ENCODE measurements at places on chromosomes 12 and 14.

- peak; percentile 48 for DNase-seq
These were observed 65.6 kb downstream of the CCDC88C start for GRCh38 chr14:91352053-91352452.

DNA sequence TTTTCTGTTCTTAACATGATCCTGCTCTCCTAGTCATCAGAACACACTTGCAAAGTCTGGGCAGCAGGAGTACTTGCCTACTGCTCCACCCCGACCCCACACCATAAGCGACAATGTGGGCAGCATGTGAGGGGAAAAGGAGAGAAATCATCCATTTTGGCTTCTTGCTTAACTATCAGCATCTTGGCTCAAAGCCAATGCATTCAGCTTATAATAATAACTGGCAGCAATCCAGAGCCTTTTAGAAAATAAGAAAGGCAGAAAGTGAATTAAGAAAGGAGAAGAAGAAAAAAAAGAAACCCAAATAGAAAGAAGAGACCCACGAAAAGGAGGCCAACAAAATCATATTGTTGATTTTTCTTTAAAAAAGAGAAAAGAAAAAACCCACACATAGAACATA is 930.8 kb downstream of the BCL11B start:
- DNase-seq: no peak

DNA sequence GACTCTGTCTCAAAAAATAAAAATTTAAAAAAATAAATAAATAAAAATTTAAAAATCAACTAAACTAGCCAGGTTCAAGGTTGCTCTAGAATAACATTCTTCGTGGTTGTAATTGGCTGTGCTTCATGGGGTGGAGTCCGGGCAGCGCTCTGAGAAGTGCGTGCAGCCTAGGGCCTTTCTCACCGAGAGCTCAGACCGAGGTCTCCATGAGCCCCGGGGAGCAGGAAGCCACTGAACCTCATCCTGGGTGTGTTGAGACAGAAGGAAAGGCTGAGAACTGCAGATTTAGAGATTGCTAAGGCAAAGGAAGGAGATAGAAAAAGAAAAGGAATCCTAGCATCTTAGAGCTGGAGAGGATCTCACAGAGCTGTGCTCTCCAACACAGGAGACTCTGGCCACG is 14.7 kb downstream of the P2RX4 start:
- DNase-seq: no peak

- no peak for DNase-seq
These were observed 7.3 kb upstream of the ZNF740 start for GRCh38 chr12:53173085-53173715.

- DNase-seq: peak; percentile 44
These were observed 102.2 kb downstream of the KIF26A start for GRCh38 chr14:104240434-104241157.

GRCh38 chr12:51281202-51281924 is 11.1 kb upstream of the SMAGP start:
- no peak for DNase-seq

DNA sequence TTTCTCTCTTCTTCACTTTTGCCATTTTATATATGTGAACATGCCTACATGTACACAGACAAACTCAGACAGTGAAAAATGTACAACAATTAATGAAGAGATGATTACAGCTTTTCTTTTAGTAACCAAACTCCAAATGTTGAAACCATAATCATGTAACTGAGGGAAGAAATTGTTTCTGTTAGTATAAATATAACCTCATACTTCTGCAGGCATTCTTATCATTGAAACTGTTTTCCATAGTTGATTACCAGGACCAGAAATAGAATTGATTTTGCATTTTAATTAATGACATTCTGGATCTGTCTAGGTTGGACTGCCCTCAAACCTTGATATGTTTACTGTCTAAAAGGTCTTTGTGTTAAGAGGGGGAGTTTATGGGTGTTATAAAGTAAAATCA is 3.2 kb downstream of the ANO4 start:
- DNase-seq: no peak

GRCh38 chr14:67933266-67933665 is 113.7 kb downstream of the RAD51B start:
- no peak for DNase-seq

GRCh38 chr12:66047411-66048021 is 83.0 kb downstream of the LLPH start:
- no peak for DNase-seq

DNA sequence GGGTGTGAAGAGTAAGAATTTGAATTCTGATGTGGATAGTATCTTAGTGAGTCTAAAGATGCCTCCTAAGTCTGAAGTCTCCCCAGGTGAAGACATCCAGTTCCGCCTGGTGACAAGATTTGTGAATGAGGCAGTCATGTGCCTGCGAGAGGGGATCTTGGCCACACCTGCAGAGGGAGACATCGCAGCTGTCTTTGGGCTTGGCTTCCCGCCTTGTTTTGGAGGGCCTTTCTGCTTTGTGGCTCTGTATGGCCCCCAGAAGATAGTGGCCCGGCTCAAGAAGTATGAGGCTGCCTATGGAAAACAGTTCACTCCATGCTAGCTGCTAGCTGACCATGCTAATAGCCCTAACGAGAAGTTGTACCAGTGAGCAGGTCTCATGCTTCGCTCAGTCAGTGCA is 24.6 kb upstream of the AICDA start:
- no peak for DNase-seq

DNA sequence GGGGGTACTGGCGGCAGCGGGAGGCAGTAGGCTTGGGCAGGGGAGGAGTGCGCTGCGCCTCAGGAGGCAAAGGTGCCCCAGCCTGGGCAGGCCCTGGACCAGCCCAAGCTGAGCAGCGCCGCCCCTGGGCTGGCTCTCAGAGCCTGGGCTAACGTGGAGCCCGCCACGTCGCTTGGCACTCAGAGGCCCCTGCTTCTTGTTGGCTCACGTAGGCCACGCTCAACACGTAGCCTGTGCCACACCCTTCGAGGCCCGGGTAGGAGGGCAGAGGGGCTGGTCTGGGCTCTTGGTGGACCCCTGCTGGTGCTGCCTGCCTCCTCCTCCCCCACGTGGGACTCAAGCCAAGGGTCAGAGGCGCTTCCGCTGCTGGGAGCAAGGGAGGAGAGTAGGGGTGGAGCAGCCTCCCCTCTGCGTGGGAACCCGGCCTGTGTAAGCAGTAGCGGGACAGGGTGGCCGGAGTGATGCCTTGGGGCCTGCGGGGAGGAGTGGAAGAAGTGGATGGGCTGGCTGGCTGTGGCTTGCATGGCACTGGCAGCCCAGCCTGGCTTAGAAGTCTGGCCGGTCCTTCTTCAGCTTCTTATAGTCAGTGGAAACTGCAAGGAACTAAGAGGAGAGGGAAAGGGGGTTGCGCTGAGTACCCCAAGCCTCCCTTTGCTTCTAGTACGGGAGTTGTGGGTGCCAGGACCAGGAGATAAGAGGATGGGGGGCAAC is 5.7 kb downstream of the SHMT2 start:
- peak; percentile 93 for DNase-seq

DNA sequence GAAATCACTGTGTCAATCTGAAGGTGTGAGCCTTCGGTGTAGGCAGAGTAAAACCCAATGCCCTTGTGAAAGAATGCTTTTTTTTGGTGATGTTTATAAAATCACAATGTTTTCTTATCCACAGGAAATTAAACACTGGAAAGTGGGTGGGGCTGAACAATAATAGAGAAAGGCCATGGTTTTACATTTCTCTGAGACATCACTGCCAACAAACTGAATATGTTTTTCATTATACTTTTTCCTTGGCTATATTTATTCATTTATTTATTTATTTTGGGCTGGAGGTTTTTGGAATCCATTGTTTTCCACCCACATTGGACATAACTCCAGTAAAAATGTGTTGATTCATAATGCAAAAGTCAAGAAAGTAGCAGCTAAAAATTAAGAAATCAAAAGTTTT is 16.9 kb downstream of the LRRK2 start:
- DNase-seq: no peak

- no peak for DNase-seq
These were observed 51.2 kb downstream of the ATF7IP start for GRCh38 chr12:14416658-14417057.

GRCh38 chr14:75428230-75429104 is 645 bp downstream of the JDP2 start:
- peak; percentile 76 for DNase-seq

DNA sequence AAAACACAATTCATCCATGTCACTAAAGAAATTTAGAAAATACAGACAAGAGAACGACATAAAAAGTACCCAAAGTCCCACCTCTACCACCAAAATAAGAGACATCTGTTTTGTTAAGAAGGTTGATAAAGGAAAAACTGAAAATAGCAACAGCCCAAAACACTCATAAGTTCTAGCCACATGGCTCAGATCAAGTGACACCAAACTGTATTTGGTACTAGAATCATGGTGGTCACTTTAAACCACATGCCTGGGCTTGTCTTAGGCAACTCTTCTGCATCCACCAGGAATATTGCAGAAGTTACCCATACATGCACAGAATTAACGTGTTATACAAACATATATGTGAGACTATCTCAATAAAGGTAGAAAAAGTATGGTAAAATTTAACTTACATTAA is 78.2 kb upstream of the GTF2A1 start:
- no peak for DNase-seq

DNA sequence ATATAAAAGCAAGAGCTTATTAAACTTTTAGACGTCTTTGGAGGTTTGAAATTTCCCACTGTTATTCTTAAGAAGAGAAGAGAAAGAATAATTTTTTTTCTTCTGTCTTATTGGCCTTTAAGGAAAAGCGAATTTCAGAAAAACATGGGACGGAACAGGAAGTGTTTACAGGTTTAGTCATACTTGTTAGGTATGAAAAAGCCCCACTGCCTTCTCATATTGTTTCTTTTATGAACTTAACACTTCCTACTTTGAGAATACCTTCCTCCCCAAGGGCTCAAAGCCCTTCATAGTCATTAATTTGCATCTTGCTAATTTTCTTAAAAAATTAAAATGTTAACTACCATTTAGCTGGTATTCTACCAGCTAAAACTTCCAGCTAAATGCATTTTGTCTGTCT is 82.0 kb downstream of the ETV6 start:
- no peak for DNase-seq

DNA sequence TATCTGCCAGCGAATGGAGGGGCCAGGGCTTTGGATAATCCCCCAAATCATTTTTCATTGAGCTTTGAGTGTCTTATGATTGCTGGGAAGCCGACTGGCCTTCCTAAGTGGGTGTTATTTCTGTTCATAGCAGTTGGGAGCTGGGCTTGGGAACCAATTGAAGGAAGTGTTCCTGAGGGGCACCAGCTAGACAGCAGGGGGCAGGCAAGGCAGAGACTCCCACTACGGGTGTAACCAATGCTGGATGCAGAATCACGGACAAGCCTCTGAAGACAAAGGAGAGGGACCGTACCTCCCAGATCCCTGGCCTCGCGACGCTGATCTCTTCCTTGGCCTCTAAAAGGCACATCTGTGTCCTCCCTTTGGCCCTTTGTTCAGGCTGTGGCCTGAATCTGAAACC is 149.0 kb upstream of the PRMT8 start:
- no peak for DNase-seq

GRCh38 chr12:54405573-54405972 is 13.5 kb downstream of the ITGA5 start:
- peak; percentile 32 for DNase-seq

- no peak for DNase-seq
These were observed 12.2 kb upstream of the NID2 start for GRCh38 chr14:52080808-52081755.

DNA sequence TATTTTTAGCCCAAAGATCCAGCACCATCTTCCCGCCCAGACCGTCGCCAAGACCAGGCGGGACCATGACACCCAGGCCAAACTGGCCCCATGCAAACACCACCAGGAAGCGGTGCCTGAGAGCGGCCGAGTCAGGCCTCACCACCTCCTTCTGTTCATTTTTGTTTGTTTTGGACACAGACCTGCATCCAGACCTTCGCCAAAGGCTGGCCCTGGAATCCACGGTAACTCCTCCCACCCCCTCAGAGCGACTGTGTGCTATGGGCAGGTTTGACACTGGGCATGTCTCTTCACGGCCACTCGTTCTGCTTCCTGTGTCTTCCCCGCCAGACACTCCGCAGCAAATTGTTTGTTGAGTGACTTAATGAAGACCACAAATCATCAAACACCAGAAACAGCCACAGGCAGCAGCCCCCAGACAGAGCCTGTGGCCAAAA is 47.1 kb downstream of the NCOR2 start:
- peak; percentile 85 for DNase-seq

- no peak for DNase-seq
These were observed 181.2 kb downstream of the PRKCH start for GRCh38 chr14:61502459-61503093.

- no peak for DNase-seq
These were observed 88.8 kb upstream of the ATP2B1 start for GRCh38 chr12:89797436-89797835.

GRCh38 chr14:102805371-102805891 is 28.2 kb downstream of the TRAF3 start:
- DNase-seq: no peak

- no peak for DNase-seq
These were observed 133.9 kb downstream of the TRHDE start for GRCh38 chr12:72406111-72406510.

DNA sequence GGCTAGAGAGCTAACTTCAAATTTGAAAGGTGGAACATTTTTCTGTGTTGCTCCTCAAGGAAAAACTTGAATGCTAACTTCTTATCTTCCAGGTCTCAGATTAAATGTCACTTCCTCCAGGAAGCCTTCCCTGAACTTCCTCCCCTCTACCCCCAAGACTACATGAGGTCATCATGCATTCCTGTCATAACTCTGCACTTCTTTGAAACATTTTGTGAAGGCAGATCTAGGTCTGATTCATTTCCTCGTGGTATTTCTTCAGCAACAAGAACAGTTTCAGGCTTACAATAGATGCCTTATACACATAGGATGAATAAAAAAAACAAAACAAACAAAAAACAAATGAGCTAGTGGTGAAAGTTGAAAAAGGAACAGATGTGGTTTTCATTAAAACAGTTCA is 97.1 kb upstream of the SRRM4 start:
- no peak for DNase-seq

DNA sequence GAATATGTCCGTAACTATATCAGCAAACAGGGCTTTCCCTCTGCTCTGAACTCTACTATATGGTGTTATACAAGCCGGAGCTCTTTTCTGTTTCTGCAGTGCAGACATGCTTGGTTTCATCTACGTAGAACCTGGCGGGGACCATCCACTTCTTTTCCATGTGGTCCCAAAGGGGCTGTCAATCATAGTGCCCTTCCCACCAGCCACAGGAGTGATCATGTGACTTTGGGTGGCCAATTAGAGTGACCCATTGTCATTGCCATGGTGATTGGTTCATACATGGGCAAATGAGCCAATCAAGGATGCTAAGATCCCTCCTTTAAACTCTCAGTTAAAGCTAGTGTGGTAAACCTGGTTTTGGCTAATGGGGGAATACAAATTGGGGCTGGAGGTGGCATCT is 281.3 kb downstream of the TMEM132D start:
- DNase-seq: no peak

- DNase-seq: no peak
These were observed 418.3 kb downstream of the EGLN3 start for GRCh38 chr14:33532553-33532952.

GRCh38 chr12:96220902-96221301 is 26.7 kb downstream of the ELK3 start:
- peak; percentile 43 for DNase-seq

DNA sequence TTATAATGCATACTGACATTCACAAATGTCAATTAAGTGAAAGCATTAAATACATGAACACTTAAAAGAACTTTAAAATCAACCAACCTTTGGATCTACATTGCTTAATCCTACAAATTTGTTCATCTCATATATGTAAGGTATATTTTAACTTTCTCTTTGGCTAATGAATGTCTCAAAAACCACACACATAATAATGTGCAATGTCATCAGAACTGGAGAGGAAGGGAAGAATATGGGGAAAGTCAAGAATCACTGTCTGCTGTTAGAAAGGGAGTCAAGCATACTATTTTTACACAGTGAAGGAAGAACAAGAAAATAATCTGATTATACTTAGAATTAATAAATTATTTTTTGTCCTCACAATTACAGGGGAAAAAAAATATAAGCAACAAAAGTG is 4.9 kb downstream of the GMFB start:
- no peak for DNase-seq
